Muscle of arm (tissue), 14 donors: ENCODE measurements at places on chromosomes 11 and 22. TPM values are rescaled to one million over a fixed set of nuclear protein-coding genes. Genes with fewer than 3 reads are reported as not detected.

DNA sequence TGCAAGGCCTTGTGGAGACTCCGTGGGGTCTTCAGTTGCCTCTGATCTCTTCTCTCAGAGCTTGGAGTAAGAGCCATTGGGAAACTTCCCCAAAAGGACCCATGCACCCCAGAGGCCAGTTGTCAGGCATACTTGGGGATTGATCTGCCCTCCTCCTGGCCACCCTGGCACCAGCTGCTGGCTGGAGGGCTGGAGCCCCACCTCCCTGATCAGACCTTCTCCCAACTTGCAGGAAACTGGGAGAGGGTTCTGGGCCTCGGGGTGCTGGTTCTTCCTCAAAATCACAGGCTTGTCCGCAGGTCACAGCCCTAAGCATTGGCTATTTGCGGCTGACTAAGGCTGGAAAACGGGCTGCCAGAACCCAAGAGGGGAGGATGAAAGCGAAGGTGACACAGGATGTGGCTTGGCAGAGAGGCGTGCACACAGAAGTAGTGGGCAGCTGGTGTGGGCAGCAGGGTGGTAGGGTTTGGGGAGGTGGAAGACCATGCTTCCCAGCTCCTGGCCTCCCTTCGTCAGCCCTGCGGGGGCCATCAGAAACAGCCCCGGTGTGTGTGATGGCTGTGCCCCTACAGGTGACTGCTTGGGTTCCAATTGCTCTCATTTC is 1.3 kb upstream of the DGKZ start:
- DNase-seq: no peak

GRCh38 chr11:70225681-70226177 is 22.6 kb downstream of the FADD start:
- DNase-seq: no peak

Gene ZNF215
- polyA plus RNA-seq: 0.48 TPM

- DNase-seq: no peak
These were observed 360.5 kb downstream of the DLG2 start for GRCh38 chr11:85266646-85267045.

DNA sequence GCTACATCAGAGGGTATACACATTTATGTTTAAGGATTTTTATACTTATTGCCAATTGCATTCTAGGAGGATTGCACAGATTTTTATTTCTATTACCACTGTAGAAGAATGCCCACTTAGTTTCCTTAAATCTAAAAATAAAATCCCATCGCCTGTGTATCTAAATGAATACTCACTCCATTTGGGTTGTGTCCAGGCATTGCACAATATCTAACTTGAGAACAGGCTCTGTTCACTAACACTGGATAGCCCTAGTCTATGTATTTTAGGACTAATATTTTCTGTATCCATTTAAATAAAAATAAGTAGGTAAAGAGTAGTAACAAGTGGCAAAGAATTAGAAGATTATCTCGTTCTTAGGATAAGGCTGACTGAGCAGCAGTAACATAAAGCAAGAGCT is 4.1 kb downstream of the C11orf52 start:
- no peak for DNase-seq

GRCh38 chr11:46984987-46985386 is 48.4 kb downstream of the CSTPP1 start:
- no peak for DNase-seq

Gene RFPL1
- not detected for polyA plus RNA-seq
